Pulmonary artery endothelial cell (primary cell): ENCODE measurements at places on chromosomes 5 and 9.

DNA sequence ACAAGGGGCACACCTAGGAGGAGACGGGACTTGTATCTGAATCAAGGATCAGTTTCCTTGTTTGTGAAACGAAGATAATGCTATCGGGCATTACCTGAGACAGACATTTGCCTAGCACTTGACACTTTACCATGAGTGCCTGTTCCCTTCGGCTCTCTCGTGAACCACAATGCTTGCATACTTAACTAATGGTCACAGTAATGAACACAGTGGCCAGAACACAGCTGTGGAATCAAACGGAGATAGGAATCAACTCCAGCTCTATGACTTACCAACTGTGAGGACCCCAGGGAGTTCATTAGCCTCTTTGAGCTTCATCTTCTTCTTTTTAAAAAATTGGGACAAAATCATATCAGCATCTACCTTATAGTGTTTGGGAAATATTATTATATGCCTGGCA is 207.8 kb downstream of the DRD1 start:
- no peak for DNase-seq

DNA sequence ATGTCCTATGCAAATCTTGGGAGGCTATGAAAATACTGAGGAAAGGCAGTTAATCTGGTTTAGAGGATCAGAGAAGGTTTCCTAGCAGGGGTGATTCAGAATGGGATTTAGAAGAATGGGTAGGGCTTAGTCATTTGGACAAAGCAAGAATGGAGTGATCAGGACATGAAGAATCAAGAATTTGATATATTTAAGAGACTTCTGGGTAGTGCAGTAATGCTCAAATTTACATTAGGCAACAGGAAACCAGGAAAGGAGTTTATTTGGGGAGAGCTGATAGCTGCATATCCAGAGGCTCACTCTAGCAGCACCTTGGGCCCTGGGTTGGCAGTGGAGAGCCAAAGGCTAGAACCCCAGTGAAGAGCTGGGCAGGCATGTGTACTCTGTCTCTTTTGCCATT is 78.9 kb upstream of the PAPPA start:
- DNase-seq: no peak

DNA sequence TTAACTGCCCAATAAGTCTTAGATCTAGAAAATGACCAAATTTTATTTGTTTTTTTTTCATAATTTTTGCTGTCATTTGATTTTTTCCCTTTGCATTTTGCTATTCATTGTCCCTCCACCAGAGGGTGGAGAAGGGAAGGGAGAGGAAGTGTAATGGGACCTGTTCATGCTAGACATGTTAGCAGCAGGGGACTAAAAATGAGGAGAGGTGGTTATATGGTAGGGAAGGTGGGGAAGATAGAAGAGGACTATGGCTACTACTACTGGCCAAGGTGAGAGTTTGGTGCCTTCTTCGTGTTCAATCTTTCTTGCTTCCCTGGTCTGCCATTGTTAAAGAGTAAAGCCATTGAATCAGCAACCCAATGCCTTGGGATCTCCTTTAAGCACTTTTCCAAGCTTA is 6.4 kb downstream of the GRIA1 start:
- DNase-seq: no peak

GRCh38 chr9:134468358-134468757 is 142.1 kb downstream of the RXRA start:
- no peak for DNase-seq

GRCh38 chr9:135173066-135173465 is 85.6 kb downstream of the OLFM1 start:
- no peak for DNase-seq
